ENCODE measurements at places on chromosomes 11 and 22. TPM values are rescaled to one million over a fixed set of nuclear protein-coding genes. Genes with fewer than 3 reads are reported as not detected.

MMP12 gene
- not detected for total RNA-seq

NELL1 gene
- not detected for total RNA-seq

MUC5AC gene
- not detected for total RNA-seq

CCDC81 gene
- total RNA-seq: 0.45 TPM

TRPC6 gene
- total RNA-seq: not detected

HIC2 gene
- 3.9 TPM for total RNA-seq

GLB1L3 gene
- total RNA-seq: 6.9 TPM

ACR gene
- not detected for total RNA-seq

GRCh38 chr11:60389279-60389910 lies 6.9 kb upstream of the MS4A14 start:
- no peak for DNase-seq

DNA sequence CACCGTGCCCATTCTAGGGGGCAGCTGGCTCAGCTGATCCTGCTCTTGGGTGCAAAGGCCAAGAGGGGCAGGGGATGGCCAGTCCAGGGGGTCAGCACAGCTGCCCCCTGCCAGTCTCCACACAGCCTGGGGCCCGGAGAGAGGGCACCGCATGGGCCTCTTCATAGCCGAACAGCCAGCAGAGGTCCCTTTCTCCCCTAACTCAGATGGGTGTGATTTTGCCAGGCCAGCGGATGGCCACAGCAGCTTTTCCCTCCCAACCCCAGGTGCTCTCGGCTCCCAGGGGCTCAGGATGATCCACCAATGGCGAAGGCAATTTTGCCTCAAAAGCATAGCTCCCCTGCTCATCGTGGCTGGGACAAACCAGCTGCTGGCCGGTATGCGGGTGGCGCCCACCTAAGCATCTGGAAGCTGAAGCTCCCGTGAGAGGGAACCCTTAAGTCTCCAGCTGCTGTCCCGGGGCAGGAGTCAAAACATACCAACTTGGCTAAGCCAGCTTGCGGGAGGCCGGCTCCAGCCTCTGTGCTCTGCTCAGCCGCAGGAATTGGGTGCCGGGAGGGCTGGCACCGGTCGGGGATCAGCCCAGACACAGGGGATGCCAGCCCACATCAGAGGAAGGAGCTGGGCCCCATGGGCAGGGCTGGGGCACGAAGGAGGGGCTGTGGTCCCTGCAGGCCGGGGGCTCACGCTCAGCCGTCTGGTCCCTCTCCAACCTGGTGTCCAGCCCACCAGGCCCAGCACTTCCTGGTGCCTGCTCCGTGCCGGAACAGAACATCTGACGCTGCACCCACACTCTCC lies 30.5 kb upstream of the GNB1L start:
- DNase-seq: no peak

- DNase-seq: no peak
These were observed 722 bp upstream of the GUCY1A2 start for GRCh38 chr11:107018902-107019493.

DNA sequence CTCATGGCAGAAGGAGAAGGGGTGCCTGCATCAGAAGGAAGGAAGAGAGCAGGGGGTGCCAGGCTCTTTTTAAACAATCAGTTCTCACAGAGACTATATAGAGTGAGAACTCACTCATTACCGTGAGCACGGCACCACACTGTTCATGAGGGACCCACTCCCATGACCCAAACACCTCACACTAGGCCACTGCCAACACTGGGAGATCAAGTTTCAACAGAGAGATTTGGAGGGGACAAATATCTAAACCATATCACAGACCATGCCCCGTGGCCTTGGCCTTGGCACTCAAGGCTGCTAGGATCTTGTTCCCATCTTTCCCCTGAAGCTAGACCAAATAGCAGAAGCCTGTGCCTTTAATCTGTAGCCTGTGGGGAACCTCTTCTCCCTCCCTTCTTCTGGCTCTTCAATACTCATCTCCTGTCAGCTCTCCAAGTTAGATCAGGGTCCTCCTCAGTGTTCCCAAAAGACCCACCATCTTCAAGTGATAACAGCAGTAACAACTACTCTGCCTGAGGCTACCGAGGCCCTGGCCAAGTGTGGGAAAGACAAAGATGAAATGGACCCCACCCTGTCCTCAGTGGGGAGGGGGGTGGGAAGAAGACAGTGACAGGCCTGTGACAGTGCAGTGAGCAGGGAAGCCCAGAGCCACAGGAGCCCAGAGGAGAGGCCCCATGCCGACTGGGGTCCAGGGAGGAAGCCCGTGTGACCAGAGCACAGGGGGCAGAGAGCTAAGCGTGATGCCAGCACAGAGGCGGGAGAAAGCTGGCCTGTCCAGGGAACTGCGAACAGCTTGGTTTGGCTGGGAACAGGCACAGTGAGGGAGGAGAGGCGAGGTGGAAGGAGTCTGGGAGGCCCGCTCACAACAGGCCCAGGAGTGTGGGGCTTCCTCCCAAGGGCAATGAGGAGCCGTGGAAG lies 72.6 kb downstream of the MYO7A start:
- no peak for DNase-seq

DNA sequence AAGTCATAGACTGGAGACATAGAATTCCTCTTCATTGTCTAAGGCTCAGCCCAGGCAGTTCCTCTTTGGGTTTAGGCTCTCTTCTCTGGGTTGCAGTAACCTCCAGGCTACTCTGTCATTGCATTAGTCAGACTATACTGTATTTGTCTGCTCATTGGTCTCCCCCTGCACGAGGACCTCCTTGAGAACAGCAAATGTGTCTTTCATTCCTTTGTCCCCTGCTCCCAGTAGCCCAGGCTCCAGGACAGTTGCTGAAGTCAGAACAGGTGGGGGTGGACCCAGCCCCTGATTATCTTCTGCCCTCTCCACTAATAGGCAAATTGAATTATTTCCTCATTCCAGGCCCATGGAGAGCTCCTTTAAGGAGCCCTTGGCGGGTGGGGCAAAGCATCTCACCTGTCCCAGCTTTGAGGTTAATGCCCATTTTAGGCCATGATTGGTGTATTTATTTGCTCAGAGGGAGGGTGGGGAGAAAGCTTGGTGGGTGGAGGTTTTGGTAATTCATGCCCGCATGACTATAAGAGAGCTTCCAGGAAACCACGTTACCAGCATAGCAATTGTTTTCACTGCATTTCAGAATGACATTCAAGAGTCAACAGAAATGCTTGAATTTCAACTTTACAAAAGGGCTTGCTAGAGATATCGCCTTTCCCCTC lies 40.9 kb downstream of the NAV2 start:
- DNase-seq: no peak

GRCh38 chr11:69076129-69076791 lies 27.5 kb downstream of the TPCN2 start:
- DNase-seq: no peak

- DNase-seq: no peak
These were observed 327.4 kb upstream of the ZC3H12C start for GRCh38 chr11:109765709-109766311.

- no peak for DNase-seq
These were observed 17.2 kb downstream of the ARHGEF17 start for GRCh38 chr11:73325036-73325981.

DNA sequence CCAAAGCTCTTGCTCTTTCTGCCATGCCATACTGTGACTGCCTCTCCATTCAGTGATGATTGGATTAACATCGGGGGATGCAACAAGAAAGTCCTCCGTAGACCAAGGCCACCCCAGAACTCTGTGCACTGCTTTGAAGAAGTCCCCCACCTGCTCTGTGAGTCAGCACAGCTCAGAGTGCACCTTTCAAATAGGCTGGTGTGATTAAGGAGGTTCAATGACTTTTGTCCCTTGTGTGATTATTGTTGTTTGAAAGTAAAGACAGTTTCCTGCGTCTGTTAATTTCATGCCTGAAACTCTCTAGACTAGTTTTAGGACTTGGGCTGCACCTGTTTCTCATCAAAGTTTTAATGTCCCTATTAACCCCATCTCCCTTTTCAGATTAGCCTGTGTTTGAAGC lies 33.0 kb upstream of the DBX1 start:
- no peak for DNase-seq

DNA sequence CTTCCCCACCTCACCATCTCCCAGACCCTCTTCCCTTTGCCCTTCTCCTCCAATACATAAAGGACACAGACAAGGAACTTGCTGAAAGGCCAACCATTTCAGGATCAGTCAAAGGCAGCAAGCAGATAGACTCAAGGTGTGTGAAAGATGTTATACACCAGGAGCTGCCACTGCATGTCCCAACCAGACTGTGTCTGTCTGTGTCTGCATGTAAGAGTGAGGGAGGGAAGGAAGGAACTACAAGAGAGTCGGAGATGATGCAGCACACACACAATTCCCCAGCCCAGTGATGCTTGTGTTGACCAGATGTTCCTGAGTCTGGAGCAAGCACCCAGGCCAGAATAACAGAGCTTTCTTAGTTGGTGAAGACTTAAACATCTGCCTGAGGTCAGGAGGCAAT lies 58.2 kb downstream of the TIMP3 start:
- DNase-seq: no peak
